ENCODE measurements at places on chromosomes 1 and 21.
A peak's percentile ranks its signal among the peaks of the same experiment; 100 is the strongest.

- peak; percentile 98 for DNase-seq
Measured at GRCh38 chr1:44807364-44808062, 362 bp upstream of the DYNLT4 start.

- peak; percentile 96 for DNase-seq
Measured at GRCh38 chr1:24289937-24290595, 29.1 kb upstream of the GRHL3 start.

GRCh38 chr1:112043901-112044300, 54.4 kb upstream of the KCND3 start:
- no peak for DNase-seq

DNA sequence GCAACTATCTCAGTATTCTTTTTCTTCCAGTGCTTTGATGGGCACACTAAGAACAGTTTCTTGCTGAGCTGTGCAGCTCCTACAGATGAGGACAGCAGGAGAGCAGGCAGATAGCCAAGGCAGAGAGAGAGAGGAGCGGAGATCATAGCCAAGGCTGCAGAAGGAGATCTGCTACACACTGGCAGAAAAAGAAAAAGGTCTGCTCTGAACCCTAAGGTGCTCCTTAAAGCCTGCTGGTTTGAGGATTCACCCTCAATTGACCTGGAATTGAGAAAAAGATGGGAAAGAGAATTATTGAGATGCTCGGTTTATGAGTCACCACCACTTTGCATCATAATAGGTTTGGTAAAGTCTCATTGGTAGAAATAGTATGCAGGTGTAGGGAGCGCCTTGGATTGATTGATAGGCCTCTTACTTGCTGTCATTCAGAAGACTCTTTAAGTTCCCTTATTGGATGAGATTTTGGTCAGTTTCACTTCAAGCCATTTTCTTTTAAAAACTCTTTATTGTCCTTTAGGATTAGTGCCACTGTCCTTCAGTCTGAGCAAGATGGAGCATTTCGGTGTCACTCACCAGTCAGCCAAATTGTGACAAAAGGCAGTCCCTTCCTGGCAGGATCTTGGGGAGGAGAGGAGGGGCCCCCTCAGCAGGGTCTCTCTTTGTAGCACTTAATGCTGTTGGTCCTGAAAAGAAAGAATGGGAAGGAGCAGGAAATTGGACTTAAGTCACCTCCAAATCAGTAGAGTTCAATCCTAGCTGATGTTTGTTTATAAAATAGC, 685.0 kb downstream of the ADGRL2 start:
- no peak for DNase-seq

DNA sequence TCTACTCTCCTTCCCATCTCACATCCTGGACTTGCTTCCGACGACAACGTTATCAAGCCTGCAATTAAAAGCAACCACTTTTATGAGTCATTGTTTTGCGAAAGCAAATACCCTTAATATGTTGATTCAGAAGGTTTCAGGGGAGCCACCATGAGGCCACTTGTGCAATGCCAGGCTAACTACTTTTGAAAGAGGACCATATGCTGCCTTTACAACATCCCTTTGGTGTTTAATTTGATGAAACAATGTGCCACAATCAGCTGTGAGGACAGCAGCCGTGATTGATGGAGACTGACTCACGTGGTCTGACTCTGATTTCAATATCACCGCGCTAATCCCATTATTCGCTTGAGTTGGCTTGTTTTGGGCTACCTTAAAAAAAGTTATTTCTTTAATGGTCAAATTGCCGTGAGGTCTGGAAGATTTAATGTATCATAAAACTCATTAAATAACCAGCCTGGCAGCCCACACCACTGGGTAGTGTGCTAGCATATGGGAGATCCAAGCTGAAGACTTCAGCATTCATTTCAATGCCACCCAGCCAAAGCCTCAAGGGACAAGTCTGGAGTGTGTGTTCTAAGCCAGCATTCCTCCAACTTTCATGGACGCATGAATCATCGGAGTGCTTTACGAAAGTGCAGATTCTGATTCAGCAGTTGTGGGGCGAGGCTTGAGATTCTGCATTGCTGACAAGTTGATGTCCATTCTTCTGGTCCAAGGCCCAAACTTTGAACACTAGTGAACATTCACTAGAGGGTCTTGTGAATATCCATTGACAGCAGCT, 73.3 kb upstream of the PAXBP1 start:
- no peak for DNase-seq

GRCh38 chr1:151756291-151756690, 7.0 kb downstream of the MRPL9 start:
- DNase-seq: no peak

DNA sequence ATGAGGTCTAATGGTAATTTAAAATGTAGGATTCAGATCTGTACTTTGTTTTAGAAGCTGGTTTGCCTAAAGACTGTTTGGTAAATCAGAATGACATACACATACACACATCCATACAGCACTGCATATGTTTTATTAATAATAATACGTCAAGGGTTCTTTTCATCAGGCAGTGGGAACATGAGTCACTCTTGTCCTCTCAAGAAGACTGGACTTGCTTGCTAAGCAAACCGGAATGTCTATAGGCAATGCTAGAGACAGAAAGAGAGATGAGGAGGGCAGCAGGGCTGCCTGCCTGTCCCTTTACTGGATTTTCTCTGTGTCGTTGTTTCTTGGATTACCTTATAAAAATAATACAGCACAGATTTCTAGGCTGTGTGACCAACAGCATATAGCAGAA, 119.1 kb upstream of the GALNT2 start:
- DNase-seq: no peak

- no peak for DNase-seq
Measured at GRCh38 chr1:2559509-2560298, 3.5 kb downstream of the TNFRSF14 start.

- DNase-seq: no peak
Measured at GRCh38 chr1:224317383-224318045, 12.5 kb downstream of the NVL start.

DNA sequence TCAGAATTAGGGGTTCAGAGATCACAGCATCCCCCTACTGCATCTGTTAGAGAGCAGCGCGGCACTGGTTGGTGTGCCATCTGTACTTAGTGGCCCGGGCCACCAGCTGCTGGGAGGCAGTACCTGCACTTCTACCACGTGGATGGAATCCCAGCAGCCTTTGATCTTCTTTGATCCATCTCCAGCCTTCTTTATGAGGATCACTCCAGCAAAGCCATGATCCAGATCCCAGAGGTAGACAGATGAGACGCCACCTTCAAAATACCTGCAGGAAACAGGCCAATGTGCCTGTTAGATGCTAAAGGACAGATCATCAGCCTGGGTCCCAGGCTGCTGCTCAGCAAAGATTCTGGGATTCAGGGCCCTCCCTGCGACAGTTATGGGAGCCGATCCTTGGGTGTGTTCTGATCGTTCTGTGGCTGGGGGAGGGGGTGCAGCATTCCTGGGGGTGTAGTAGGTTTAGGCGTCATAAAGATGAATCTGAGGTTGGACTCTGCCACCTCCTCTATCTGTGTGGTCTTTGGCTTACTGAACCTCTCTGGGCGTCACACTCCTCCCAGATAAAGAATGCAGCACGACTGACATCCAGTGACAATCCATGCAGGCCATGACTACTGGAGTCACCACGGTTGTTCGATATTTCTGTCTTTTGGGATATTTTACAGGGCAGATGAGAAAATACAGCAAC, 45.3 kb downstream of the SLC66A1 start:
- DNase-seq: no peak

GRCh38 chr1:240462766-240463395, 149.1 kb downstream of the GREM2 start:
- no peak for DNase-seq

GRCh38 chr1:248165186-248165585, 9.4 kb upstream of the OR2M2 start:
- DNase-seq: no peak

DNA sequence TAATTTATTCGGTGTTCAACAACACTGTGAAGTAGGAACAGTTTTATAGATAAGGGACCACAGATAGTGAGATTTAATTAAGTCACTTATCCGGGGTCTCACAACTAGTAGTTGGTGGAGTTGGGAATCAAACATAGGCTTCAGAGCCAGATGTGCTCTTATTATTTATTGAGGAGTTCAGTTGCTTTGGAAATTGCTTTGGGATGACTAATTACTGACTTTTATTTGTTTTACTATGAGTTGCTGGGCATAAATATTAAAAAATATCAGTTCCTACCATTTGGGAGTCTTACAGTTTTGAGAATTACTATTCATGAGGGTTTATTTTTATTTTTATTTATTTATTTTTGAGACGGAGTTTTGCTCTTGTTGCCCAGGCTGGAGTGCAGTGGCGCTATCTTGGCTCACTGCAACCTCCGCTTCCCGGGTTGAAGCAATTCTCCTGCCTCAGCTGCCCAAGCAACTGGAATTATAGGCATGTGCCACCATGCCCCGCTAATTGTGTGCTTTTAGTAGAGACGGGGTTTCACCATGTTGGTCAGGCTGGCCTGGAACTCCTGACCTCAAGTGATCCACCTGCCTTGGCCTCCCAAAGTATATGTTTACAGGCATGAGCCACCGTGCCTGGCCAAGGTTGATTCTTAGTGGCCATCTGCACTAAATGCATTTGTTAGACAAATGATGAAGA, 27.7 kb downstream of the THRAP3 start:
- peak; percentile 40 for DNase-seq

All from lower leg skin (tissue), 4 donors.